ENCODE measurements at places on chromosomes 12 and 14.

GRCh38 chr12:62113366-62114011 lies 146.7 kb upstream of the USP15 start:
- DNase-seq = no peak

DNA sequence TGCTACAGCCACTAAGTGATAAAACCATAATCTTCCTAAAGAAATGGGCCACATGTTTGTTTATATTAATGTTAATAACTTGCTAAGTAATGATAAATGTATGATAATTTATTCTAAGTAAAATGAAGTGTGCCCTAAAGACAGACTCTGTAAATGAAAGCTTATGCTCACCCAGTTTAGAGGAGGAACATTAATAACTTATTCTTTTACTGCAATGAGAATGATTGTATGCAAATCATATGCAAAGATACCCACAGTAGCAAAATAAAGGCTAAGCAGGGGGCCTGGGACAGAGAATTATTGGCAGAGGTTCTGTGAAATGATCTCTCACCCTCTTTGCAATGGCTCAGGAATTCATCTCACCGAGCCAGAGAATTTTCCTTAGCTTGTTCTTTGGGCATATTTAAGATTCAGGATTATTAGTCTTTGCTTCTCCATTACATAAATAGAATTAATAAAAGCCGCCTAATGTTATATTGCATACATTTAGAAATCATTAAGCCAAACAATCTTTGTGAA lies 75.9 kb downstream of the TMEM132D start:
- DNase-seq = no peak

- DNase-seq = no peak
These were observed 62.4 kb downstream of the MAP4K5 start for GRCh38 chr14:50469982-50470381.

DNA sequence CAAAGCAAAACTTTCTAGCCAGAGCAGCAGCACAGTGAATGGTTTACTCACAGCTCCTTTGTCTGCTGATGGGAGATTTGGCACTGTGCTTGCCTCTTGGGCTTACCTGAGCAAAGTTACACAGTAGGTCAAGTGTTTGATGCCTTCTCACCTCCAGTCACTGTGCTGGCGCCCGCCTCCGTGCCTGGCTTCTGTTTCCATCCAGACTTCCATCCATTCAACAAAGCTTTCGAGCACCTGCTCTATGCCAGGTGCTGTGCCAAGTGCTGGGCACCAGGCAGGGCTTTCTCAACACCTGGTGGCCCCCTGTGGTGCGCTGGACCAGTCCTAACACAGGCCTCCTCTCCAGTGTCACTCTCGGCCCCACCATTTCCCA lies 199.2 kb upstream of the EEA1 start:
- DNase-seq = no peak
